ENCODE measurements at places on chromosomes 6 and 20. TPM values are rescaled to one million over a fixed set of nuclear protein-coding genes. Genes with fewer than 3 reads are reported as not detected.

Gene SNX9
- 36.8 TPM for total RNA-seq

Gene SPATS1
- not detected for total RNA-seq

Gene C20orf204
- total RNA-seq: 1.7 TPM

Gene NRSN1
- not detected for total RNA-seq

Gene RBM12
- 41.9 TPM for total RNA-seq

All from RPMI7951 (cell line).